ENCODE measurements at places on chromosomes 5 and 9.

GRCh38 chr5:137088175-137088574, 411.0 kb downstream of the SPOCK1 start:
- DNase-seq, result no peak

DNA sequence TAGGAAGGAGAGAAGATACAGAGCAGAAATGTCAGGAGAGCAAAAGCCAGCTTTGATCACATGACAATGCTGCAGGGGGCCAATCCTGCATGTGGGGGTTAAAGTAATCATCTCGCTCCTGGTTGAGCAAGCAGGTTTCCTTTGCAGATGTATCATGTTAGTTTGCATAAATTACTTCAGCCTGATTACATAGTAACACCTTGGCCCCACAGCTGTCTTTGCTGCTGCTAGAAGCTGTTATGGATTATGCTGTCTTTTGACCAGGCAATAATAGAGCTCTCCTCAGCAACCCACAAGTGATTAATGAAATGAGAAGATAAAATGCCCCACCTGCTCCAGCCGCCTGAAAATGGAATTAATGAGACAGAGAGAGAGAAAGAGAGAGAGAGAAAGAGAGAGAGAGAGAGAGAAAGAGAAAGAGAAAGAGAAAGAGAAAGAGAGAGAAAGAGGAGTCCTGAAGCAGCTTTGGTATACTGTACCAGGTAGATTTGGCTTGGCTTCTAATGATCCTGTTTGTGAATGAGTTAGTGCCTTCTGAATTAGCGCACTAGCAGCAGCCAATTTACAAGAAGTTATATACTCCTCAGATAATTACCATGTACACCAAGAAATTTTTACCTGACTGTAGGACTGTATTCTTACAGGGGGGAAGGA, 174.3 kb upstream of the RORB start:
- no peak for DNase-seq

GRCh38 chr5:4058899-4059298, 463.3 kb downstream of the IRX1 start:
- DNase-seq, result no peak

DNA sequence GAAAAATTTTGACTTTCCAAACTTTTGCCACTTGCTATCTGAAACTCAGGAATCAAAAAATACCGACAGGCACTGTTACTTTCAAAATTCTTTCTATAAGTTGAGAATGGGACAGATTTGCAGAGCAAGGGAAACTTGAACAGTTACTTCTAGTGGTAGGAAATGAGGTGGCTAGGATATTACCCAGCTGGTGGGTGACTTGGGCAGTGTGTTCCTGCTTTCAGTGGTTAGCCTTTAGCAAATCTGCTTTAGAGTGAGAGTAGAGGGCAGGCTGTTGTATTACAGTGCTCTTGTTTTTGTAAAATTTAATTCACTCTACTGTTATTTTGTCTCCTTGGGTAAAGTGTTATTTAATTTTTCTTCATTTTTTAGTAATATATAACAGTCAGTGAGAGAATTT, 40.2 kb upstream of the ROPN1L start:
- DNase-seq, result no peak

- no peak for DNase-seq
Observed at GRCh38 chr5:58983526-58984452, 400.9 kb downstream of the RAB3C start.

DNA sequence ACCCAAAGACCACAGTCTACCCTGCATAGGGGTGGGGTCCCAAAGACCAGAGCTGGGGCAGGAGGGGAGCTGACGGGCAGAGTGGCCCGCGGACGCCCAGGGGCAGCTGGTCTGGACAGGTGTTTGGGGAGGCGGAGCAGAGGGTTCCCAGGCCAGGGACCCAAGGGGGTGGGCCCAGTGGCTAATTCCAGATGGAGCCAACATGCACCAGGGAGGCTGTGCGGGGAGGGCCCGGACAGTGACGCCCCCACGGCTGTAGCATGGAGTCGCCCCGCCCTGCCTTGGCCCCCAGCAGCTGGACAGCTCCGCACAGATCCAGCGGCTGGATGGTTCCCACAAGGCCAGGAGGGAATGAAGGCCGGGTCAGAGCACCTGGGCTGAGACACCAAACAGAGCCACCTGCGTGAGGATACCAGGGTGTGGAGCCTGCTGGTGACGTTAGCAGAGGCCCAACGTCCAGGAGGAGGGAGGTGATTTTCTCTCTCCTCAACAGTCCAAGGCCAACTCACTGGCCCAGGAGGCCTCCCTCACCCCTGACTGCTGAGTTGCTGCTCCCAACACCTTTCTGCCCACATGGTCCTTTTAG, 55.3 kb upstream of the EGFL7 start:
- no peak for DNase-seq

- DNase-seq, result no peak
Observed at GRCh38 chr9:127166651-127167524, 44.5 kb upstream of the ANGPTL2 start.

- no peak for DNase-seq
Observed at GRCh38 chr5:59579101-59579823, 314.3 kb downstream of the PDE4D start.

DNA sequence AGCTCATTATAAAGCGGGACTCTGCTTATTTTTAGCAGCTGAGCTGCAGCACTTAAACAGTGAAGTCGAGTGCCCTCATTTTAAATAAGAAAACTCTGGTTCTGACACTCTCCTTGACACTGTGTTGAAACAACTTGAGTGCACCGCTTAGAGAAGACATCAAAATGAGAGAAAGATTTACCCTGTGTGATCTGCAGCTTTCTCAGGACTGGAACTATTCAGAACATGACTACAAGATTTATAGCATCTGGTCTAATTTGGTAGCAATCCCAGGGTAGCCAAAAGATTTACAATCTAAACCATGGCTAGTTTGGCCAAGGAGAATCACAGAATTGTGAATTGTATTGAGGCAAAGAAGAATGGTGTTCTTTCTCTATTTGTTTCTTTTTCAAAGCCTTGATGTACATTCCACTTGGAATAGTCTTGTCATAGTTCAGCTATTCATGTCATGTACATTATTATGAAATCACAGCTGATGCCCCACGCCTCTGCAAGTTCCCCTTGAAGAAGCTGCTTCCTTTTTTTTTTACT, 38.7 kb downstream of the PLEKHG4B start:
- DNase-seq, result no peak

DNA sequence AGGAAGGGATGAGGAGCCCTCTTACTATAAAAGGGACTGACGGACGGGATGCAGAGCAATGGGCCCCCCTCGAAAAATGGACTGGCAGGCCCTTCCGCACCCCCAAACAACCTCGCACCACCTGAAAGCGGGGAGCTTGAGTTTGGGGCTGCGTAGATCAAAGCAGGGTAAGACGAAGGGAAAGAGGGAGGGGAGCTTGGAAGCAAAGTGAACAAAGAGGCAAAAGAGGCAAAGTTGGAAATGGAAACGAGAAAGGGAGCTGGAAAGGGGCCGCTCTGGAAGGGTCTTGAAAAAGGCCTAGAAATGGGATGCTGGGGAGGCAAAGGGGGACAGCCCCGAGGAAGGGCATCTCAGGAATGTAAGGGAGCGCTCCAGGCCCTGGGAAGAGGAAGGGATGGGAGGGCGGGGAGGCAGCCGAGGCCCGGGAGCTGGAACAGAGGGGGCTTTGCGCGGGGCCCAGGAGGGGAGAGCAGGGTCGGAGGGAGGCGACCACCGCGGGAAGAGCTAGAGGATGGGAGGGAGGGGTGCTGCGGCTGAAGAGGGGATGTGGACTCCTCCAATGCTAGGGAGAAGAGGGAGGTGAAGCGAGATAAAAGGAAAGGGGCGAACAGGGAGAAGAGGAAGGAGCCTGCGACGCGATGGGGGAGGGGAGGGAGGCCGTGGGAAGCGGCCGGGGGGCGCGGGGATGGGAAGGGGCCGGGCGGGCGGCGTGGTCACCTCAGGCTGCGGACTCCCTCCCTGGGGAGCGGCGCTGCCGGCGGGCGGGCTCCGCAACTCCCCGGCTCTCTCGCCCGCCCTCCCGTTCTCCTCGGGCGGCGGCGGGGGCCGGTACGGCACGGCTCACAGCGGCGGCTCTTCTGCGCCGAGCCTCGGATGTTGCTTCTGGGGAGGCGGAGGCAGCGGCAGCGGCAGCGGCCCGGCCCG, 577 bp downstream of the RNF145 start:
- peak; percentile 8 for DNase-seq

- no peak for DNase-seq
Observed at GRCh38 chr5:154899151-154899816, 38.7 kb downstream of the GEMIN5 start.
